Activated CD8-positive, alpha-beta memory T cell treated with anti-CD3 and anti-CD28 coated beads for 48 hours (primary cell): ENCODE measurements at places on chromosomes 13 and 19.

GRCh38 chr13:113783966-113784644, 25.1 kb downstream of the TMEM255B start:
- no peak for DNase-seq

- no peak for DNase-seq
Measured at GRCh38 chr19:8578642-8579265, 1.5 kb upstream of the MYO1F start.

DNA sequence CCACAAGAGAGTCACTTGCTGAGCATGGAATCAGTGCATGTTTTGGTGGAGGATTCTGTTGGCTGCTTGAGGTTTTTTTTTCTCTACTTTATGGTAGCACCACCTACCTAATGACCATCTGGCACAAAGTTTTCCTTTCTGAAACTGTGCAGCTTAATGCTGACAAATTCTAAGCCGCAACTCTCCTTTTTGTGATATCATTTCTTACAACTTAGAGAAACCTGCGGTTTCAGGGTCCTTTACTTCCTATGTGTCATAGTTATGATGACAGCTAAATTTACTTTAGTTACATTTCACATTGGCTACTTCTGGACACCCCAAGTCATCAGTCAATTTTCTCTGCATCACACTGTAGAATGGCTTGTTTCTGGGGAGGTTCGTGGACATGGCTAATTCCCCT, 115.4 kb upstream of the TMTC4 start:
- DNase-seq, result no peak

DNA sequence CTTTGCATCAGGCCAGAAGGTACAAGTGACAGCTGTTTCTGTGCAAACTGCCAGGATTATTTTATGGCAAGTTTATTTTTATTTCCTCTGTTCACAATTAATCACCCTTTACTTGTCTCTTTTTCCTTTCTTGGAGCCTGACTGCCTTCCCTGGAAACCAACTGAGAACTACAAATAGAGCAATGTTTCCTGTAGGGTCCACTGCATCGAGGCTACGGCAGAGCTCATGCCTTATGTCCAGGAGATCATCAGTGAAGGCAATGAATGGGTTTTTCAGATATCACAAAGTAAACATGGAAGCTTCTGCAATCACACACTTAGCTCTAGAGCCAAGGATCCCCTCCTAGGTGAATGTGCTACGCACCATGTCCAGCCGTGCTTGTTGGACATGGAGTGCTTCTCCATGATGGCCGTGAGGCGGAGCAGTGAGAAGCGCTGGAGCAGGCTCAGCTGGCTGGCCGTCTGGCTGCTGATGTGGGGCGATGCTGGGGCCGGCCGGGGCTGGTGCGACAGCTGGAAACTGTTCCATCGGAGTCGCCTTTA, 110.9 kb downstream of the KL start:
- DNase-seq, result no peak

DNA sequence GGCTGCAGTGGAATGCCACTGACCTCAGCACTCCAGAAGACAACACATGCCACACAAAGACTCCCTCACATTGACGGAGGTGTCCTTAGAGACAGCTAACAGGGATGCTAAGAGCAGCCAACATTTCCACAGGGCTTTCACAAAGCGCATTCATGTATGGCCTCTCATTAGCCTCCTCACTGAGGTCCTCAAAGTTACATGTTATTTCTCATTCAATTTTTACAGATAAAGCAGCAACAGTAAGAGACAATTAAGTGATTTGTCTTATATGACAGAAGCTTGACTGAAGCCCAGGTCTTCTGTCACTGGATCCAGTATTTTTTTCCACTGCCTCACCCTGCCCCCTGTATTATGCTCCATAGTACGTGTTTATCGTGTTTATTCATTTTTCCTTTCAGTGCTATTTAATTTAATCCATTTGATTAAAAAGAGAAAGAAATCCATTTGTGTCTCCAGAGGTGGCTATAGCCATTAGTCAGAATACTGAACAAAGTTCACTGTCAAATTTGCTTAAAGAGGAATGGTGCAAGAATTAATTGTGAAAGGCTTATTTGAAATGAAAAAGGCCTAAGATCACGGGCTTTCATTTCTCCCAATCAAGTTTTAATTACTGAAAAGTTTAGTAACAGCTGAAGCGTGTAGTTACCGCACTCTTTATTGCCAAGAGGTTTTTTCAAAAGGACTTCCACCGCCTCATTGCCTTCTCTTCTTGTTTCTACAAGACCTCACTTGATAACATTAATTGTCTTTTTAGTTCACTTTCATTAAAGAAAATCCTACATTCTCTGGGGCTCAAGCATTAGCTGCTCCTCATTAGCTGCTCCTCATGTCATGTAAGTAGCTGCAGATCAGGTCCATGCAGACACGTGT, 115.0 kb downstream of the COG6 start:
- no peak for DNase-seq

- no peak for DNase-seq
Measured at GRCh38 chr13:42603571-42603970, 29.6 kb downstream of the TNFSF11 start.

GRCh38 chr19:2798733-2799132, 13.4 kb downstream of the THOP1 start:
- no peak for DNase-seq

- no peak for DNase-seq
Measured at GRCh38 chr19:1061987-1062386, 5.0 kb upstream of the ARHGAP45 start.

- no peak for DNase-seq
Measured at GRCh38 chr13:36758345-36758744, 60.7 kb upstream of the RFXAP start.

- no peak for DNase-seq
Measured at GRCh38 chr13:39259371-39260140, 221.3 kb downstream of the NHLRC3 start.

DNA sequence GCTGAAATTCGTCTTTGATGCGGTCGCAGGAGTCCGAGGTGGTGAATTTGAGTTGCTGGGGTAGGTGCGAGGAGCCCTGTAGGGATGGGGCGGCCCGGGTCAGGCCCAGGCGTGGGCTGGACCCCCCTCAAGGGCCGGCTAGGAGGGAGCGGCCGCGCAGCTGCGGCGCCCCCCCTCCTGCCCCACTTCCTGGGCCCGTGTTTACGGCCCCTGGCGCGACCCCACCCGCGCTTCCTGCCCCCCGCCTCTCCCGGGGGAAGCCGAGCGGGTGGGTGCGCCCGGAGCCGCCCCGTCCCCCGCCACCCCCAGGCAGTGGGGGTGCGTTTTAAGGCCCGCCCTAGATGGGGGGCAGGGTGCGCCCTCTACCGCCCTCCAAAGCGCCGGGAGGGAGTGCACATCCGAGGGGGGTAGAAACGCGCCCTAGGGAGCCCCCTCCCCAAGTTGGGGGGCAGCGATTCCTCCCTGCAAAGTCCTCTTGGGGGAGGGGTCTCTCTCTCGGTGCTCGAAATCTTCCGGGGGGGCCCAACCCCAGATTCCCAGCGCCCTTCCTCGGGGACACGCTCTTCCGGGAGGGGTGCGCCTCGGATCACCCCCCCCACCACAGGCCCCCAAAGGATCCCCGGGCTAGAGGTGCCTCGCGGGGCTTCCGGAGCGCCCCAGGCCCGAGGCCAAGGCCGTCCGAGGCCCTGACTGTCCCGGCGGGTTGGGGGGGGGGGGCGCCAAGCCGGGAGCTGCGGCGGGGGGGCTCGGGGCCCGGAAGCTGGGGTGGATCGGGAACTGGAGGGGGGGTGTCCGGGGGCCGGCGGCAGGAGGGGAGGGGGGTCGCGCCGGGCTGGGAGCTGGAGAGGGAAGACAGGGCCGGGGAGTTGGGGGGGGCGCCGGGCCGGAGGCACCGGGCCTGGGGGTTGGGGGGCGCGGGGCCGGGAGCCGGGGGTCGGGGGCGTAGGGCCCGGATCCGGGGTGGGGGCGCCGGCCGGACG, 823 bp downstream of the TLE5 start:
- no peak for DNase-seq

- no peak for DNase-seq
Measured at GRCh38 chr19:6465006-6465405, 935 bp downstream of the CRB3 start.

GRCh38 chr13:59562924-59563323, 600.8 kb downstream of the DIAPH3 start:
- DNase-seq, result no peak

DNA sequence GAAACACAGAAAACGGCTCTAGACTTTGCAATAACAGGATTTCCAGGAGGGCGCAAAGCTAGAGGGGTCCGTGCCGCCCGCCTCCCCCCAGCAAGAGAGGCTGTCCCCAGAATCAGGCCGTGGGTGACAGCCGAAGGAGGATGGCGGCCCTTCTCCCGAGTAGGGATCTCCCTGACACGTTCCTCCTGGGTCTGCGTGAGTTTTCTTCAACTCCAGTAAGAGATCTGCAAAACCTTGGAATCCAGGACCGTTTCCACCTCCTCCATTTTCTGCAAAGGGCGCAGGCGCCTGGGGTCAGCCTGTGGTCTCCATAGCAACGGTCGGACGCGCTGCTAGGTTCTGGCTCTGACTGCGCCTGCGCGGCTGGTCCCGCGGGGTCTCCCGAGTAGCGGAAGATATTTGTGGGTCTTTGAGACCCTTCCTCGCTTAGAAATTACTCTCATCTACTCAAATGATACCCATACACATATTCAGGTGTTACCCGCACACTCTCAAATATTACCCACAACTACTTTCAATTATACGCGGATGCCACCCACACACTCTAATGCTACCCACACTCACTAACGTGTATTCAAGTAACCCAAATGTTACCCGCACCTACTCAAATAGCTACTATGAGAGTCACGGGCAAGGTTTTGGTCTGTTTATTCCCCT, 2.1 kb downstream of the PNMA8C start:
- peak; percentile 27 for DNase-seq

- DNase-seq, result no peak
Measured at GRCh38 chr19:47430041-47430802, 10.9 kb upstream of the MEIS3 start.

- no peak for DNase-seq
Measured at GRCh38 chr19:18856385-18857126, 24.8 kb downstream of the UPF1 start.

DNA sequence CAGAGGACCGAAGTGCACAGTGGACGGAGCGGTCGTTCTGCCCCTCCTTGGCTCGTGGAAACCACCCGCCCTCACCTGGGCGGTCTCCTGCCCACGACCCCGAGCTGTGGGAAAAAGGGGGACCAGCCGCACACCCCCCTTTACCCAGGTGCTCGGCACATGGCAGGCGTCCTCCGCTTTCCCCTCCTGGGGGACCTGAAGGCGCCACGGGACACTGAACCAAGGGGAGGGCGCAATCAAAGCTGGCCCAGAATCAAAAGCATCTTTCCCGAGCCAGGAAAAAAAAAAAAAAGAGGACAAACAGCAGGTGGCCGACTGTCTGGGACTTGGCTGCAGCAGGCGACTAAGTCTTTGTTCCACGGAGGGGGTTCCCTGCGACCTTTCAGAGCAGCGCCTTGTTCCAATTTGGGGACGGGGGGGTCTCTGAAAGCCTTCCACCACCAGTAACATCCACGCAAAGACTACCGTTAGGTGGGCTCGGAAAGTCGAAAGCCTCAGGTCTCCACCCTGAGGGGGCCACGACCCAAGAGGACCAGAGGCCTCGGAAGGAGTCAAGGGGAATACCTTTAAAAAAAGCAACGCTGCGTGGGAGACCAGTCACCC, 1.1 kb downstream of the MBD3 start:
- DNase-seq, result no peak

GRCh38 chr13:82076496-82076895, 1735.6 kb upstream of the SPRY2 start:
- no peak for DNase-seq

GRCh38 chr13:85590231-85590931, 208.8 kb downstream of the SLITRK6 start:
- no peak for DNase-seq

DNA sequence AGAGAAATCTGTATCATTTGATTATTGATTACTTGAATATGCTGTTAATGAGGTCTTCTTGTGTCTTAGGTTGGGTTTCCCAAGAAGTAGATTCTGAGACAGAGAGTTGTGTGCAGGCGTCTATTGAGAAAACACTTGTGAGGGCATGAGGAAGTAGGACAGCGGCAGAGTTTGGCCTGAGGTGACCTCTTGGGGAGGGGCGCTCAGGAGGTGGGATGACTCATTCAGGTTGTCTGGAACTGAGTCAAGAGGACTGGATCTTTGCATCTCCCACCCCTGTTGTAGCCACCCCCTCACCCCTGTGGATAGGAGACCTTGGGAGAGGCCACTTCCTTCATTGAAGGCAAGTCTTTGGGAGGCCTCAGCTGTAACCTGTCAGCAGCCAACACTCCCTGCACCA, 35.2 kb upstream of the WDFY2 start:
- DNase-seq, result no peak

DNA sequence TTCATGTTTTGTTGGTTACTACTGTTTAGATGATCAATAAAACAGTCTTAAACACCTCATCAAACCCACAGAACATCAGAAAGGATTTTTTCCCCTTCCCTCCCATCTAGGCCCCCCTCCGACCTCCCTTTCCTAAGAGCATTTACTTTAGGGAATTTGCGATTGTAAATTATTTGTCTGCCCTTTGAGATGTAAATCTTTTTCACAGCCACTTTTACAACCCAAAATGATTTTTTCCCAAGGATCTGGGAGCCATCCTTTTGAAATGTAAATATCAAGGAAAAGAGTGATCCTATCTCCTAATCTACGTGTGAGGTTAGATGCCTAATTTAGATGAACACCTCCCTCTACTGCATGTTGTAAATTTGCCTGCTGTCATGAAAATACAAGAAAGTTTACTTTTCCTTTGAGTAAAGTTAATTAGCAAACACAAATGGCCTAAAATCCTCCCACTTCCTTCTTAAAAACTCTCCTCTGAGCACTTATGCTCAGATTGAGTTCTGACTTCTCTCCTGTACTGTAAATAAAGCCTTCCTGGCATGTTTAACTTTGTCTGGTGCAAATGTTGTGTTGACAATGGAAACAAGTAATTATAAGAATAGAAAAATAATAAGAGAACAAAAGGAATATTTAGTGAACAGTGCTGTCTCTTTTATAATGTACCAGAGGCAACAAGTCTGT, 1646.9 kb upstream of the SPRY2 start:
- no peak for DNase-seq

DNA sequence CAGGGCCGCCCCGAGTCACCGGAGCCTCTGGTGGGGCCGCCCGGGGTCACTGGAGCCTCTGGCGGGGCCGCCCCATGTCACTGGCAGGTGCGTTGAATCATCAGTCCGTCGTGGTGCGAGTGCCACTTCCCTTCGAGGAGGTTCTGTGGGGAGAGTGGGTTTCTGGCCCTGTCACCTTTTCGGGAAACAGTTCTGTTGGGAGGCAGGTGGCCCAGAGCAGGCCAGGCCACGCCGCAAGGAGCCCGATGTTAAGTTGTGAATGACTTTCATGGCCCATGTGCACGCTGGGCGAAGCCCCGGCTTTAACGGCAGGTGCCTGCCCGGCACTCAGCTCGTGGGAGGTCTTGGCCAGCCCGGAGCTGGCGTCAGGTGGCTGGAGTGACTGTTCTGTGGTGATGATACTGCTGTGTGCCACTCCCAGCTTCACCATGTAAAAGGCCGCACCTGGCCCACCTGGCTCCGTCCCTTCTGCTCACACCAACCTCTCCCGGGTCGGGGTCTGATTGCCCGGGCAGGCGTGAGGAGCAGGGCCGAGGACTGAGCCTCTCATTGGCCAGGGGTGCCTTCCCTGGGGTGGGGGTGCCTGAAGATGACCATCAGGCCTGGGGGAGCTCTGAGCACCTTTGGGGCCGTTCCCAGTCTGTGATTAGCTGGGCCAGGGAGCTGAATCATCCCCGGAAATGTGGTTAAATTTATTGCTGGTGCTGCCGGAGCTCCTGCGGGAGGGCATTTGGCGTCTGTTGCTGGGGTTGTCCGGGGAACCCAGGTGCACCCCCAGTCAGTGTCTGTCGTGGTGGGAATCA, 29.2 kb downstream of the CSNK1G2 start:
- no peak for DNase-seq
